ENCODE measurements at places on chromosomes 6 and 20.

DNA sequence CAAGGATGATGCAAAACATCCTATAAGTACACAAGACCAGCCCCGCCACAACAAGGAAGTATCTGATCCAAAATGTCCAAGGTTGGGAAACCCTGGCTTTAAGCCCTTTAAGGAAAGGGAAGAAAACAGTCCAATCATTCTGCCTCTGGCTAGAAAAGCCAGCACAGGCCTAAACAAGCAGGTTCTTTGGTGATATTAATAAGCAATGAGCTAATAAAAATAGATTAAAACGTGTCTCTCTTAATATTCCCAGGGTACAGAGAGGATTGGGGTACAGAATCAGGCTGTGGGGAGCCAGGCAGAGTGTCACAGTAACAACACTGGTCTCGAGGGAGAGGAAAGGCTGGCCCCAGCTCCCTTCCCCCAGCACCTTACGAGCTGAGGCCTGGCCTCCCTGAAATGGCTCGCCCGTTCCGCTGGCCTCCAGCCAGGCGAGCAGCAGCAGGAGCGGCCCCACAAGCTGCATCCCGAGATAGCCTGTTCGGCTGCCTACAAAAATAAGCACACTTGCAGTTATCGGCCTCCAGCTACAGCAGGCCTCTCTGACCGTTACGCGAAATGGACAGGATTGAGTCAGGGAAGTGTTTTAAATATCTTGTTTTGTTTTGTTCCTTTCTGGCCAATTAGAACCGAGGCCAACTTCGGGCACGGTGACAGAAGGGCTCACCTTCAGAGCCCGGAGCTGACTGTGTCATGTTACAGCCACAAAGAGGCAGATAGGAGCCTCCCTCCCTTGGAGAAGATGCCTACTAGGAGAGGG lies 4.0 kb upstream of the ZMYND8 start:
- no peak for DNase-seq

DNA sequence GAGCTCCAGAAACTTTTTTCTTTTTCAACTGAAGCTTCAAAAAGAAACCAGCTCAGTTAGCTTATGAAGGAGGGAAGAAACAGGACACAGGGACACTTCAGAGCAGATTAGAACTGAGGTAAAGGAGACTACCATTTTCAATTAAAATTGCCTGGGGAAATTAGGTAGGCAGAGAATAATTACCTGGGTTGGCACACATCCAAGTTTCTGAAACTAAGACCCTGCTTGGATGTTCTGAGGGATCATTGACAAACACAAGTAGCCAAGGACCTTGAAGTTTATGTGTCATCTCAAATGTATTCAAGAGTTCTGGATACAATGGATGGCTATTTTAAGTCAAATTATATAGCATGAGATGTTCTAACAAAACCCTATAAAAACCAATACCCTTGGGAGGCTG lies 137.6 kb downstream of the PLCB4 start:
- no peak for DNase-seq

- DNase-seq, result no peak
Observed at GRCh38 chr6:81697559-81697958, 54.9 kb downstream of the TENT5A start.

- DNase-seq, result no peak
Observed at GRCh38 chr6:1400126-1400850, 10.9 kb downstream of the FOXF2 start.

DNA sequence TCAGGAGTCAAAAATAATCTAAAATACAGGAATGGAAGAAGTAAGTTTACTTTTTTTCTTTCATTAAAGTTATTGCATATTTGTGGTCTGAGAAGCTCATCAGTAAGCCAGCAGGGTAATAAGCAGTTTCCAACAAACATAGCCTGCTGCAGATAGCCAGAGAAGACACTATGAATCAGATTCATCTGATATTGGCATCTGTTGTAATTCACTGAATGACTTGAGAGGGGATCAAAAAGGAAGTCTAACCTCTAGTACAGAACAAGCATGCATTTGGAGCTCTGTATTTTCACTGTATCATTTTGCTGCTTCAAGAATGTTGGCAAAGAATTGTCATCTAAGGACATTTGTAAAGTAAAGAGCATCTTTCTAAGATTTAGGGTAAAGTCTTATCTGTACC lies 53.8 kb upstream of the UFL1 start:
- no peak for DNase-seq

DNA sequence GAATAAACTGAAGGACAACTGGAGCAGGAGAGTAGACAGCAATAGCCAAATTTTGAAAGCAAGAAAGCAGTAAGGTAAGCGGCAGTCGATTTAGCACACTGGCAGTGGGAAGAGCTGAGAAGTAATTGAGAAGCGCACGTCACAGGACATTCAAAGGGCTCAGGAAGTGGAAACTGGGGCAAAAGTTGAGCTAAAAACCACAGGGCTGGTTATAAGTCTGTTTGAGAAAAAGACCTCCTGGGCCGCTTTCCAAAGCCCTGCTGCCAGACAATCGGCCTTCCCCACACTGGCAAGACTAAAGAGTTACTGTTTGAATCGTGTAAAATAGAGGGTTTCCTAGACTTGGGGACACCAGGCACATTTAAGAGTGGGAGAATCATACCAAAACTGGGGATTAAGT lies 161.4 kb downstream of the DNAH8 start:
- DNase-seq, result no peak

DNA sequence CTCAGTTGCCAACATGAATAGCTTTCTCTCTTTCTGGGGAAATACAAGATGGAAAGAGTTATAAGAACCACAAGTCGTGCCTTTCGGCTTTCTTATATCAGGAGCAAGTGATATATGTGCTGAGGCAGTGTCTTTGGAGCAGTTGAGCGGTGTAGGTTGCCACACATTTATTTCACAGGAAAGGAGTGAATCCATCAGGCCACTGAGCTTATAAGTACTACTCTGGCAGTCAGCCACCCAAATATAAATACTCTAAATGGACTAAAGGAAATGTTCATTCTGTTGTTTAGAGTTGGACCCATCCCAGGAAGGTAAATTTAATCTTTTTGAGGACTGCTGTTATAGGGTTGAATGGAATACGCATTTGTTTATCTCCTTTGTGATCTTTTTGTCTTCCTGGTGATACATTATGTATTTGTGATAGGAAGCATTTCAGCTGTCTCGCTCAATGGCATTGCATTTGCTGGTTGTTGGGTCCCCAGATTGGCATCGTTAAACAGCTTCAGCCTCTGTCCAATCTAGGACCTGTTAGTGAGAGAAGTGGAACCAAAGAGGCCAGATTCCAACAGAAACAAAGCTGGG lies 139.7 kb downstream of the SOBP start:
- DNase-seq, result no peak

GRCh38 chr6:13178107-13178506 lies 150.2 kb downstream of the TBC1D7 start:
- no peak for DNase-seq

DNA sequence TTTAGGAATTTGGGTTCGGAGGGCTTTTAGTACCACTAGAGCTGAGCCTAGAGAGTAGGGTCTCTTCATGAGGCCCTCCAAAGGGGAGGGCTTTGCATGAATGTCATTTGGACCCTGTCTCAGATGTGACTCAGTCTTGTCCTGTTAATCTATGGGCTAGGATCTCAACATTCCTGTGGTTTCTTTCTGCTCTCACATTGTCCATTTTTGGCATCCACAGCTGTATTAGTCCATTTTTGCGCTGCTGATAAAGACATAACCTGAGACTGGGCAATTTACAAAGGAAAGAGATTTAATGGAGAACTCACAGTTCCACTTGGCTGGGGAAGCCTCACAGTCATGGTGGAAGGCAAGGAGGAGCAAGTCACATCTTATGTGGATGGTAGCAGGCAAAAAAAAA lies 61.0 kb downstream of the CRYBG1 start:
- DNase-seq, result no peak

DNA sequence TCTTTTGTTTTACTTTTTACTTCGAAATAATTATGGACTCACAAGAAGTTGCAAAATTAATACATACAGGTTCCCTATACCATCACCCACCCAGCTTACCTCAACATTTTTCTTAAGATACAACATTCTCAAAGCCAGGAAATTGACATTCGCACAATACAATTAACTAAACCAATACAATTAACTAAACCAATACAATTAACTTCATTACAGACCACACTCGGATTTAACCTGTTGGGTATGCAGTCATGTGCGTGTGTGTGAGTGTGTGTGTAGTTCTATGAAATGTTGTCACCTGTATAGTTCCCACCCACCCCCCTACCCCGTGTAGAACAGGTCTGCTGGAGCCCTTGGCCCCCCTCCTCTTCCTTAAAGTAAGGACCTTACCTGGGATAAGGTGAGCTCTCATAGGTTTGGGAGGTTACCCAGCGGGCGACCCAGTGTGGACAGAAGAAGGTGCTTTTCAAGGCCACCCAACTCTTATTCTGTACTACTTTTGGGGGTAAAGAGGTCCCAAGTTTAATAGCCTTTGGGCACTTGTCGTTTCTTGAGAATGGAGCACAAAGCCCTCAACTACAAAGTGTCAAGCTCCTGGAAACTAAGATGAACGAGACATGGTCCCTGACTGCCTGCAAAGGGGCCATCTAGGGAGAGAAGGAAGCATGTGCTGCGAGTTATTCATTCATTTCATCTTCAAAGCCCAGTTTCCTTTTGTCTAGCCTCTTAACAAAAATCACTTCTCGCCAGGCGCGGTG lies 544 bp upstream of the STK38 start:
- DNase-seq, result no peak

GRCh38 chr6:80742481-80742880 lies 636.0 kb downstream of the BCKDHB start:
- no peak for DNase-seq

DNA sequence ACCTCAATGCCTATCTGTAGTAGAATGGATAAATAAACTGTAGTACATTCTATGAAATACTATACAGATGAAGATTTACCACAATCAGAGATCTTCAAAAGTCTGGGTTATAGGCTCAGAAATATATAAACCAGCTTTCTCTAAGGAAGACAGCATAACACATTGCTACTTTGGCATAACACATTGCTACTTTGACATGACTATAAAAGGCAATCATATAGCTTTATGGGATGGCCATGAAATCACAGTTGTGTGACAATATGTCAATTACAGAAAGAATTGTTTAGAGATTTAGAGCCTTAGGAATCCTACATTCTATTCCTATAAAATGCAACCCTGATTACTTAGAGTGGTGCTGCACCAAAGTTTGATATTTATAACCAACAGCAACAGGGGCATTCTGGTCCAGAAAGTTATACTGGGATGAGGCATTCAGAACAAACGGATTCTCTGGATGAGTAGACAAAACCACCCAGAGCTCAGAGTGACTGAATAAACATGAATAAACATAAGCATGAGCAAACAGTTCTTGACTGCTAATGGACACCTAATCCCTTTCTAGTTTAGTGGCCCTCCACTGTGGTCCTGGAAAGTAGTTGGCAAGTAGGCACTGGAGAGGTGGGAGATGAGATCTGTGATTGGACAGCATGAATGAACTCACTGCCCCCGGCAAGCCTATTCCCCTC lies 12.0 kb downstream of the TTI1 start:
- no peak for DNase-seq

DNA sequence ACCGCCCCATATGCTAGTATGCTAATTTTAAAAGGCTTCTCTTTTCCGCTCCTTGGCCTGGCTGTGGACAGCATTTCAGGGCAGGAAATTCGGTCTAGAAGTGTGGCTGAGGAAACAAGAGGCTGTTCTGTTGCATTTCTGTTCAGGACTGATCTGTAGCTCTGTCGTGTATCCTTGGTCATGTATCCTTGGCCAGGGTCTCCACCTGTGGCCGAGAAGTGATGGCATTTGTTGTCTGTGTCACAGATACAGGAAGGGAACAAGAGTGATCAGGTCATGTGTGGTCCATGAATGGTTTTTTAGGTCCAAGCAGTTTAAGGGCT lies 300.5 kb upstream of the SUPT3H start:
- no peak for DNase-seq

GRCh38 chr6:47379328-47379727 lies 69.6 kb upstream of the TNFRSF21 start:
- no peak for DNase-seq

- no peak for DNase-seq
Observed at GRCh38 chr6:70627500-70628254, 40.0 kb upstream of the SMAP1 start.

DNA sequence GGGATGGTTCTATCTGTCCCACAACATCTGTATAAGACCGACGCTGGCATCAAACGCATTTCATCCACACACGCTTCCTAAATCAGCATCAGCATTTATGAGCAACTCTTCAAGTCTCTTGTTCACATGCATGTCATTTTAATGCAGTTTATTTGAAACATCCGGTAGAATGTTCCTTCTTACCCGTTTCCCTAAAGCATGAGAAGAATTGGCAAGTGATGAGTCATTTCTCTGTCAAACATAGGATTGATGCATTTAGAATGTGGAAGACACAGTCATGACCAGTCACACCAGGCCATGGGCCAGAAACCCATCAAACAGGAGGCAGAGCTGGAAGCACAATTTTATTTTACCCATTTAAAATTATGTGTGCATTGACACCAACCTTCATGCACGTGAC lies 122.8 kb downstream of the UST start:
- no peak for DNase-seq

GRCh38 chr20:8530022-8530421 lies 398.0 kb downstream of the PLCB1 start:
- DNase-seq, result no peak

- peak; percentile 41 for DNase-seq
Observed at GRCh38 chr20:36491901-36492617, 49.3 kb upstream of the MYL9 start.

GRCh38 chr6:137815692-137816091 lies 51.4 kb upstream of the TNFAIP3 start:
- no peak for DNase-seq

DNA sequence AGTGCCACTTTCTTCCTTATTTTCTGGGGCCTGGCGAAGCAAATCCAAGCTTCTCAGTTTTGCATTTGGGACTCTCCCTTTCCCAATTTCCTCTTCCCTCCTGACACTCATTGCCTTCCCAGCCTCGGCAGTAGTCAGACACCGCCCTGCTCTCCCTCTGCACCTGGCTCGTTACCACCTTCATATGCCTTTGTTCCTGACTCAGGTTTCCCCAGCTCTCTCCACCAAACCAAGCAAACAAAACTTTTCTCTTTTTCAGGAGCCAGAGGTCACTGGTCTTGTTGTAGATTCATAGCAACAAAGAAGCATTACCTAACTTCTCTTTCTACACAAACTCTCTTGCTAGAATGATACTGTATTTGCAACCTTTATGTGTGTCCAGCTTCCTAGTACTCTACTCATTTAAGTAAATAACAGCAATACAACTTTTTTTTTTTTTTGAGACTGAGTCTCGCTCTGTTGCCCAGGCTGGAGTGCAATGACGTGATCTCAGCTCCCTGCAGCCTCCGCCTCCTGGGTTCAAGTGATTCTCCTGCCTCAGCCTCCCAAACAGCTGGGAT lies 9.0 kb upstream of the ZC3H12D start:
- no peak for DNase-seq

GRCh38 chr6:30707281-30707850 lies 9.7 kb downstream of the MDC1 start:
- no peak for DNase-seq
